Stimulated activated CD4-positive, alpha-beta T cell treated with anti-CD3 and anti-CD28 coated beads, TNF-alpha, amount 100 ng/mL, for 24 hours (primary cell): ENCODE measurements at places on chromosomes 3 and 15.

DNA sequence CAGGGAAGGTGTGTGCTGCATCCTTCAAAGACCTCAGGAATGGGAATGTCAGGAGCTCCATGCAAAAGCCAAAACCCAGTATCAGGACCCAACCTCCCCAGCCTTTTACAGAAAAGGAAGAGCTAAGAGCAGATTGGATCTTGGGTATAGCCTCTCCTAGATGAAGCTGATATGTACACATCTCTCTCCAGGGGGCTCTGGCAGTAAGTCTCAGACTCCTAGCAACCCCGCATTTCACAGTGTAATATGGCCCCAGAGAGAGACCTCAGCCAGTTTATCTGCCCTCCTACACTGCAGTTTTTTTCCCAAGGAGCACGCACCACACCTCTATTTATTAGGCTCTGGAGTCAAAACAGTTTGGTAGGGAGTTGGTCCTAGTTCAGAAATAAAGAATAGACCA is 88.2 kb downstream of the RBPMS2 start:
- no peak for DNase-seq

DNA sequence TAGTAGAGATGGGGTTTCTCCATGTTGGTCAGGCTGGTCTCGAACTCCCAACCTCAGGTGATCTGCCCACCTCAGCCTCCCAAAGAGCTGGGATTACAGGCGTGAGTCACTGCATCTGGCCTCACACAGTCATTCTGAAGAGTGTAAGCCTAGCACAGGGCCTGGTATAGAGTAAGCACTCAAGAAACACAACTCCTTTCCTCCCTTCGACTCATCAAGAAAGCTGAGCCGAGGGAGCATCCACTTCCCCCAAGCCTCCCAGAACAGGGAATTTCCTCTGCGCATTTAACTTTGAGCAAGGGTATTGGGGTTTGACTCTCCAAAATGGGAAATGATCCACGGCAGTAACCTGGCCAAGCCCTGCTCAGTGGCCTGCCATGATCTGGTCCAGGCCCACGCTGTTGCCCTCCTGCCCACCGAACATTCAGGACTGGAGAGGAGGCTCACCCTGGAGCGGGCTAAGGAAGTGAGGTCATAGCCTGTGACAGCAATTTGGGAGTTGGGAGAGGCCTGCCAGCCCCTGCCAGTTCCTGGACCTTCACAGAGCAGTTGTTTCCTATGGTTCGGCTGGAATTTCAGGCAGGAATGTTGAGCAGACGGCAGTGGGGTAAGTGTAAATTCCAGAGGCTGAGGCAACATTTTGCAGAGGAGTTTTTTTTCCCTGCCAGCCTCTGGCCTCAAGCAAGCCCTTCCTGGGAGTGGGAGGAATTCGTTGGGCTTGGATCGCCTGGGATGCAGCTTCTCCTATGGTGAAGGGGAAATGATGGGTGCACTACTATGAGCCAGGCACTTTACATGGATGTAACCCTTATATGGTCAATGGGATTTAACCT is 21.2 kb upstream of the SMAD3 start:
- no peak for DNase-seq

- DNase-seq = no peak
Observed at GRCh38 chr3:179450261-179450701, 989 bp downstream of the GNB4 start.

DNA sequence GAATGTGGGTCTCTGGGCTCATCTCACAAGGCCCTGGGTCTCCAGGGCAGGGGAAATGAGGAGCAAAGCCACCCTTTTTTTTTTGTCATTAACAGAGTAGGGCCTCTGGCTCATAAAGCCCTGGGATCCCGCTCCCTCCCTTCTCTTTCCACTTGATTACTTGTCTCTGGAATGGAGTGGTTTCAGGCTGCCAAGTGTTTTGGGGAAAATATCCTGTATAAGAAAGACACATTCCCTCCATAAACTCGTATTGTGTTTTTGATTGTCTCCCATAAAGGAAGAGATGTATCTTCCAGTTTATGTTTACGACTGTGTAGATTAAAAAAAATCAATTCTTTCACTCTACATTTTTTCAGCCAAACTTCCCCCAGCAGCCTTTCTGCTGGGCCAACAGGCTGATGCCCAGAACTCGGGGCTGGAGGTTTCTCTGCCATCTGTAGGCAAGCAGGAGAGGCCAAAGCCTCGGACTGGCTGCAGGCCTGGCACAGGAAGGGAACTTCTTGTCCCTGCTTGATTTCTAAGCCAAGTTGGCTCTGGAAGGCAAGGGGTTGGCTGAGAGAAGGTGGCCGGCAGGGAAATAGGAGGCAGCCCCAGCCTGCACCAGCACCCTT is 49.4 kb upstream of the INSYN1 start:
- DNase-seq = no peak

DNA sequence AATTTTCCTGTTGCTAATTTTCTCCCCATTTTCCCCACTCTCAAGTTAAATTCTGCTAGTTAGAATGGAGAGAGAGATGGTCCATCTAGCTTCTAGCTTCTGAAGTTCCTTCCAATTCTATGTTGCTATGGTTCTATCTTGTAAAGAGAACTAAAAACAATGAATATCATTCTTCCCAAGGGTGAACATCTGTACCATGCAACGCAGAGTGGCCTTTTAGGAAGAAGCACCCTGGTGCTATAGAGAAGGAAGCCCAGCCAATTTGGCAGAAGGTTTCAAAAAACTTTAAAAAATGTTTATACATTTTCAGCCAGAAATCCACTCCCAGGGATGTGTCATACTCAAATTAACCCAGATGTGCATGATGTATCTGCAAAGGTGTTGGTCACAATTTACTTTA is 149.1 kb downstream of the SEMA6D start:
- no peak for DNase-seq
